ENCODE measurements at places on chromosomes 5 and 9. TPM values are rescaled to one million over a fixed set of nuclear protein-coding genes. Genes with fewer than 3 reads are reported as not detected.

- no peak for DNase-seq
Observed at GRCh38 chr9:130144703-130145102, 27.5 kb upstream of the NCS1 start.

DNA sequence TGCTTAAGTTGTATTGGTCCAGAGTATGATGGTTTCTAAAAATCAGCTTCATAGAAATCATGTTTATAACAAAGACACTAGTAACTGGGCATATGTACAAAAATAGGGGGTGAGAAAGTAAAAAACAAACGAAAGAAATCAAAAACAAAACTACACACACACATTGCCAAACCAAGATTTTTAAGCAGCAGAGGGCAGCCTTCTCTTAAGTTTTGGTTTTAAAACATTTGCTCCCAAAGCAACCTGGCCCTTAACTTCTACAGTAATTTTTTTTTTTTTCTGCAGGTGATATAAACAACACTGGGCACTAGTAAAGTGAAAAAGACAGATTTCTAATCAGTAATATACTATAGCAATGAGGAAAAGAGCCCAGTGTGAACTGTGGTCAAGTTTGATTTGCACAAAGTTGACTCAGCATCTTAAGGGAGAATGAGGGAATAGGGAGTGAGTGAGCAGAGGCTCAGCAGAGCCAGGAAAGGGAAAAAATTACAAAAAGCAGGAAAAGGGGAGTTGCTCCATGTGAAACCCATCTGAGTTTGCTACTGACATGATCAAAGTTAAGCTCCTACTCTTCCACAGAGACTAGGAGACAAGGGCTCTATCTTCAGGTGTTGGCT, 13.4 kb upstream of the GAPT start:
- peak; percentile 9 for DNase-seq

GRCh38 chr5:53929152-53929551, 368.7 kb downstream of the NDUFS4 start:
- DNase-seq = no peak

DNA sequence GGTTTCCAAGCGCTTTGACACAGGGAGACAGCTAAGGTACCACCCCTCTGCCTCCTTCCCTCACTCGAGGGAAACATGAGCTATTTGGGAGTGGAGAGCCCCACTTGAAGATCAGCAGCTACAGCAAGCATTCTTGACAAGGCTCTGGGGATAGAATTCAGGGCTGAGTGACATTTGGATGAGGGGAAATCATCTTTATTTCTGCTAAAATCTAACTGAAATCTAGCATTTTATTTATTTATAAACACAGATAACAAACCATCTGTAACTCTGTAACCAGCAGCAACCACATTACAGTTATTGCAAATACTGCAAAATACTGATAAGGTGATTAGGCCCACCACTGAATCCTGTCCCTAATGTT, 22.4 kb downstream of the RNF130 start:
- DNase-seq = no peak

DNA sequence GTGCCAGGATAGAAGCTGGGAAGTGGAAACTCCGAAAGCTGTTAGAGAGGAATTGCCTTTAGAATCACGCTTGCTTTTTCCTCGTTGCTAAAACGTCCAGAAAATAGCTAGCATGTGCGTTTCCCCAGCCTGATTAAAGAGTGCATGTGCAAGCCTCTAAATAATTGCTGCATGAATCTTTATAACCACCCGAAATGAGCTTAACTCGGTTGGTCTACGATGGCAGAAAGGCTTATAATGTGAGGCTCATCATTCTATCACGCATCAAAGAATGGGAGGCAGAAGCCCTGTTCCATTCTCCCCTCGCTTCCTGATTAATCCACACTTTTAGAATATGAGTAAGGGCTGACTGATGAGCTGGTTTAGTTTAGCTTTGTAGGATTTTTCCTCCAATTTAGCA, 394.6 kb upstream of the WWC1 start:
- DNase-seq = no peak

DNA sequence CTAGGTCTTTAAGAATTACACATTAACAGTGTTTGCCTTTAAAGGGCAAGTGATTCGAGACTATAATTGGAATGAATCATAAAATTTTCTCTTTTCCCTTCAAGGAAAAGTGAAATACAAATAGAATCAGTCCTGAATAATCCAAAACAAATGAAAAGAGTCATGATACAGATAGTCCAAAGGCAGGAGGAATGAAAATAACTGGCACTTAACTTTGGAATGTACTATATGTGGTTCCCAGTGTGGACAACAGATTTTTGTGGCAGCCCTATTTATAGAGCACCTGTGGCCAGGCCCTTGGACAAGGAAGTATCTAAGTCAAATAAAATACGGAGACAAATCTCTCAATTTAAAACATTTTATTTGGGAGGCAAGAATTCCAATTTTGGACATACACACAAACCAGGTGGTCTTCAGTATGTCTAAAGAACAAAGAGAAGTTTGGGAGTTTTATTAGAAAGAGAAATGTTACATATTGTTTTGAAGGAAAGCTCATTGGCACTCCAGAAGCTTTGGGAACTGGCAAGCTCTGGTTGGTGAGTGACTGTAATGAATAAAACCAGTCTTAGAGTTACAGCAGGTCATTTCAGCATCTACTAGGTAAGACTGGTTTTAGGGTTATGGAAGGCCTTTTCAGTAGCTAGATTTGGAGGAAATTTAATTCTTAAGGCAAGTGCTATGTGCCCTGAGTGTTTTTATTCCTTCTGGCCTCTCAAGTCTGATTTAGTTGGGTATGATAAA, 116.0 kb upstream of the PAM start:
- no peak for DNase-seq

DNA sequence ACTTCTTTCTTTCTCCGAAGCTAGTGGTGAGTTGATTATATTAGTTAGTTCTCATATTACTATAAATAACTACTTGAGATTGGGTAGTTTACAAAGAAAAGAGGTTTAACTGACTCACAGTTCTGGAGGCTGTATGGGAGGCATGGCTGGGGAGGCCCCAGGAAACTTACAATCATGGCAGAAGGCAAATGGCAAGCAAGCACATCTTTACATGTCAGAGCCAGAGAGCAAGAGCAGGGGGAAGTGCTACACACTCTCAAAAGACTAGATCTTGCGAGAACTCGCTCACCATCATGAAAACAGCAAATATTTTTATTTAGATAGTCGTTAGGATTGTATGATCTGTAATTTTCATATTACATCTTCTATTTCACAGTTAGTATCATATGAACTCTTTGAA, 711.2 kb downstream of the PTPRD start:
- no peak for DNase-seq

DNA sequence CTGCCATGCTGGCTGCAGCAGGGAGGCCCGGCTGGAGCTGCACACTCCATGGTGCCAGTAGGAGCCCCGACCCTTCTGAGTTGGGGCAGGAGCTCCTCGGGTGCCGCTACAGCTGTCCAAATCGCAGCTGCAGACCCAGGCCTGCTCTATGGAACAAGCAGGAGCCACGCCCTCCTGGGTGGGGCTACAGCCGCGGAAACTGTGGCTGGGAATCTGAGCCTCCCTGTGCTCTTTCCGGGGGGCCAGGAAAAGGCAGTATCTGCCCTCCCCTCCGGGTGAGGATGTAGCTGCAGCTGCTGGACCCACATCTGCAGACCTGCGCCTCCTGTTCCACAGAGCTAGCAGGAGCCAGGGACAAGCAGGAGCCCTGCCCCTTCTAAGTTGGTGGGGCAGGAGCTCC, 278.9 kb upstream of the ACTBL2 start:
- no peak for DNase-seq

FCN1 gene
- not detected for polyA plus RNA-seq

LPAR1 gene
- 9.8 TPM for polyA plus RNA-seq

KIF20A gene
- polyA plus RNA-seq = 34.4 TPM

PKD2L2 gene
- polyA plus RNA-seq = not detected

MEIKIN gene
- polyA plus RNA-seq = not detected
